Lower lobe of right lung (tissue), 2 donors: ENCODE measurements at places on chromosomes 4 and X. TPM values are rescaled to one million over a fixed set of nuclear protein-coding genes. Genes with fewer than 3 reads are reported as not detected.

GRCh38 chr4:52892880-52893279 is 30.8 kb downstream of the RASL11B start:
- no peak overlapping the region for H3K27ac ChIP-seq
- no peak overlapping the region for H3K4me3 ChIP-seq
- H3K27me3 ChIP-seq = no peaks in the 10 kb centered on the region
- no peaks in the 10 kb centered on the region for H3K36me3 ChIP-seq

DNA sequence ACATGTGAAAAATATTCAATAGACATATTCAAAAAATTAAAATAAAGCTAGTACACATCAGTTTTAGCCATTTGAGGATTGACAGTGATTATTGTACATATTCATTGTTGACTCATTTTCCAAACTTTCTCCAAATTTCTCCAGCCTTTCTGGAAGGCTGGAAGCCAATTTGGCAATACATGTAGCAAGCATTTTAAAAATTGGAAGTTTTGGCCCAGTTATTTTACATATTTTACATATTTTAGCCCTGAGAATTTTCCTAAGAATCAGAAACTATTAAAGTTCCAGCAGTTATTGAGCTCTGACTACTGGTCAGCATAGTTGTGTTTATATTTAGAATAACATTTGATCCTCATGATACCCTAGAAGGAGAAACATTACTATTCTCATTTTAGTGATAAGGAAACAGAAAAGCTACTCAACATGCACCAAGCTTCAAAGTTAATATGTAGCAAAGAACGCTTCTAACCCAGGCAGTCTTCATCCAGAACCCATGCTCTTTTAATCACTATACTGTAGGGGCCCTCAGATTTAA is 3.2 kb downstream of the CABS1 start:
- H3K27ac ChIP-seq = no peak overlapping the region
- H3K4me3 ChIP-seq = no peak overlapping the region
- no peaks in the 10 kb centered on the region for H3K4me1 ChIP-seq
- H3K36me3 ChIP-seq = no peaks in the 10 kb centered on the region
- DNase-seq = no peak
- H3K27me3 ChIP-seq = no peaks in the 10 kb centered on the region

DNA sequence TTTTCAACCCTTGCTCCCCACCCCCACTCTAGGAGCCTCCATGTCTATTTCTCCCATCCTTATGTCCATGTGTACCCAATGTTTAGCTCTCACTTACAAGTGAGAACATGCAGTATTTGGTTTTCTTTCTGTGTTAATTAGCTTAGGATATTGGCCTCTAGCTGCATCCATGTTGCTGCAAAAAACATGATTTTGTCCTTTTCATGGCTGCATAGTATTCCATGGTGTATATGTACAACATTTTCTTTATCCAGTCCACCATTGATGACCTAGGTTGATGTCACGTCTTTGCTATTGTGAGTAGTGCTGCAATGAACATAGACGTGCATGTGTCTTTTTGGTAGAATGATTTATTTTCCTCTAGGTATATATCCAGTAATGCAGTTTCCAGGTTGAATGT is 472.8 kb downstream of the ZNF674 start:
- no peak for DNase-seq
- H3K4me3 ChIP-seq = no peak overlapping the region
- no peak overlapping the region for H3K27ac ChIP-seq
- H3K36me3 ChIP-seq = no peaks in the 10 kb centered on the region
- H3K27me3 ChIP-seq = no peaks in the 10 kb centered on the region

DNA sequence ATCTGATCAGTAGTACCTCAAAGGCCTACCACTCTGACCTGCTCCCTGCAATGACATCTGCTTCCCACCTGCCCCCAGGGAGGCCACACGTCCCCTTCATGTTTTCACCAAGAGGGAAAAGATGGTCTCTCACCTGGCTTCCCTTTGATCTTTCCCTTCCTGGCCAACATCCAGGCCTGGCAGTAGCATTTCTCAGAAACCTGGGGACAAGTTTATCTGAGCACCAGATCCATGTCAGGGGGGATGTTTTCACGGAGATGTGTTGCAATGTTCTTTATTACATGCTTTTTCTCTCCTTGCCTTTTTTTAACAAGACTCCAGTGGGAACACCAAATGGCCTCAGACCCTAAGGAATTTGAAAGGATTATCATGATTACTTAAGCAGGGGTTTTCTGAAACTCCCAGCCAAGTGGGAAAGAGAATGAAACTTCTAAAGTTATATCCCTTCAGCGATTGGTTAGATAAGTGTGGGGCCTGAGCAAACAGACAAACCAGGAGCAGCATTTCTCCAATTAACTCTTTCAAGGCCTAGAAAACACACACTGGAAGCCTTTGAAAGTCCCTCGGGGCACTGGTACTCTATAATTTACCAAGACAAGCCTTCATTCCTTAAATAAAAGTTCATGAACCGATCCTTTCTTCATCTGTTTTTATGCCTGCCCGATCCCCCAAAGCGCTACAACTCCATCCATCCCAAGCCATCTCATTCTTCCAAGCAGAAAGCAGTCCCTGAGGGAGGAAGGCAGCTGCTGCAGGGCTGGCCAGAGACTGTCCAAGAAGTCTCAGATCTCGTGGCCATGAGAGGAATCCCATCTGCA is 94.1 kb downstream of the BCOR start:
- H3K4me1 ChIP-seq = no peaks in the 10 kb centered on the region
- no peak overlapping the region for H3K4me3 ChIP-seq
- no peaks in the 10 kb centered on the region for H3K27me3 ChIP-seq
- no peak overlapping the region for H3K27ac ChIP-seq
- no peaks in the 10 kb centered on the region for H3K36me3 ChIP-seq

GRCh38 chrX:150704030-150704613 is 10.9 kb downstream of the MTMR1 start:
- no peak for DNase-seq
- H3K27me3 ChIP-seq = no peaks in the 10 kb centered on the region
- H3K4me3 ChIP-seq = no peak overlapping the region
- H3K27ac ChIP-seq = no peak overlapping the region
- H3K4me1 ChIP-seq = no peaks in the 10 kb centered on the region

DNA sequence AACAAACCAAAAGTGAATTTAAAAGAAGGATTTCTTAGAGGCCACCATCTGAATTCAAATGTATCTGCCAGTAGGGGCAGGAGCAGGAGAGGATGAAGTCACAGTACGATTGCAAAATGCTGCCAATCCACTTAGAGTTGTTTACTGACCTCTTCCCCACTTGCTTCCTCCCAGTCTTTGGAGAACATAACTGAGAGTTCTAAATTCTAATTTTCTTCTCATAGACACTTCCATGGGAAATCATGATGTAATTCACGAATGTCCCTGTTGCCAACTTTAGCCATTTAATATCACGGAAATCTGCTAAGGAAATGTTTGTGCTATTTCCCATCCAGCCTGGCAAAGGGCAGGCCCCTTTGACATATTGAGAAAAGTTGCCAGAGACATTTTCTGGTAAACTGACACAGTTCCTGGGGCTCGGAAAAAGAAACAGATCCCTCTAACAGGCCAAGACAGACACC is 33.6 kb upstream of the NOCT start:
- no peak overlapping the region for H3K4me3 ChIP-seq
- H3K27me3 ChIP-seq = no peaks in the 10 kb centered on the region
- H3K36me3 ChIP-seq = no peaks in the 10 kb centered on the region

DNA sequence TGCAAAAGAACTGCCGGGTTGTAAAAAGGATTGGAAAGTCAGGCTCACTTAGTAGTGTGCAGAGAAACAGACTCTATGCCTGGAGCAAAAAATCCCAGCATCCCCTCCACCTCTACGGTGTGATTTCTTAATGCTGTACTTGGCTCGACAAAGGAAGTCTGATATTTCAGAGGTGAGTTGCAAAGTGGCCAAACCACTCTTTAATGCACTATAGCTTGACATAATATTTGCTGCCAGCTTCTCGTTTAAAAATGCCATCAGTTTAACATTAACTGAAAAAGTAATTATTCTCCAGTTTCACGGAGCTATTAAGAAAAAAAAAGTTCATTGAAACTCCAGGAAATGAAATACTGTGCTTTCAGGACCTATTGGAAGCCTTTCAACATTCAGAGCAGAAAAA is 448.3 kb upstream of the ZFP42 start:
- H3K4me1 ChIP-seq = peaks cover 3% of the 10 kb centered on the region
- no peaks in the 10 kb centered on the region for H3K36me3 ChIP-seq
- no peak for DNase-seq
- no peaks in the 10 kb centered on the region for H3K27me3 ChIP-seq
- H3K4me3 ChIP-seq = no peak overlapping the region

- DNase-seq = no peak
- H3K4me1 ChIP-seq = no peaks in the 10 kb centered on the region
- no peak overlapping the region for H3K27ac ChIP-seq
- no peaks in the 10 kb centered on the region for H3K36me3 ChIP-seq
- no peaks in the 10 kb centered on the region for H3K27me3 ChIP-seq
Measured at GRCh38 chrX:55815546-55815945, 98.0 kb downstream of the RRAGB start.

DNA sequence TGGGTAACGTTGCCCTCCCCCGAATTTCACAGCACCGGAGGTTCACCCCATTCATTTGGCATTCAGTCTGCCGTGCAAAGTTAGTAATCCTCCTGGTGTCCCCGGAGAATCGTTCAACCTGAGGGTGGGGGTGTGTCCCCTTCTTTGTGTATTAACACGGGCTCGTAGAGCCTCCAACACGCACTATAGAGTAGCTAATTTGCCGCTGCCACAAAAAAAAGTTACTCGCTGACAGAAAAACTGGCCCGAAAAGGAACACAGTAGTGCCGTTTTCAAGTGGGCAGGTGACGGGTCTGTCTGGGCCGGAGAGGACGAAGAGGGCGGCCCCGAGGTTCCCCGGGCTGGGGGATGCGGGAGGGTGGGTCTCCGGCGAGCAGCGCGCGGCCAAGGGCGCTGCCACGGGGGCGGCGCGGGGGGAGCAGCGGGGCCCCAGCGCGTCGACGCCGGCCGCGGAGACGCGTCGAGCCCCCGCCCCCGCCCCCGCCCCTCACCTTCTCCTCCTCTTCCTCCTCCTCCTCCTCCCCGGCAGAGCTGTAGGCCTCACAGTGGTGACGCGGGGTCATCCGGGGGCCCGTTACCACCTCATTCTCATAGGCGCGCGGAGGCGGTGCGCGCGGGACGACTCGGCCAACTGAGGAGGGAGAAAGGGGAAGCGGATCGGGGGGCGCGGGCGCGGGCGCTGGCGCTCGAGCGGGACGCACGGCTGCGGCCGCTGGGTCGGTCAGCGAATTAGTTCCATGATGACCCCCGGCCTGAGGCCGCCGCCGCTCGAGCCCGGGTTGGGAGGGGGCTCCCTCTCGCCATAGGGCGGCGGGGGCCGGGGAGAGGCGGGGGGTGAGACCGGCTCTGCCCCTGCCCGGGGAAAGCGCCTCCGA is 571 bp downstream of the CCNI start:
- H3K4me3 ChIP-seq = peak overlapping the region; percentile 70
- H3K4me1 ChIP-seq = peaks cover 36% of the 10 kb centered on the region
- DNase-seq = peak; percentile 90

DNA sequence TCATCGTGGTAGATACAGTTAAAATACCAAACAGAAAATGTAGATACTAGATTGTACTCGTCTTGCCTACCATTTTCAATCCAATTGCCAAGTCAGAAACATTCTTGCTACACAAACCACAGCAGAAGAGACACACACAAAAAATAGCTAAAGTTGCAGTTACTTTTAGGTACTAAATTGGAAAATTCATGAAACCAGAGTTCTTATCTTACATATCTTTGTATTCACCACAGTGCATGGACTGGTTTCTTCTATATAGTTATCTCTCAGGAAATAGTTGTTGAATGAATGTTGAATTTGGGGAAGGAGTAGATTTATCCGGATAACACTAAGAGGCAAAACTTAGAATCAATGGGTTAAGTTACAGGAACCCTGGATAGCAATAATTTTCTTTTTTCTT is 14.2 kb downstream of the COL4A5 start:
- no peak overlapping the region for H3K4me3 ChIP-seq
- no peaks in the 10 kb centered on the region for H3K4me1 ChIP-seq
- H3K27ac ChIP-seq = no peak overlapping the region
- H3K27me3 ChIP-seq = no peaks in the 10 kb centered on the region

- H3K4me3 ChIP-seq = no peak overlapping the region
- no peak for DNase-seq
- H3K36me3 ChIP-seq = no peaks in the 10 kb centered on the region
- H3K4me1 ChIP-seq = no peaks in the 10 kb centered on the region
Measured at GRCh38 chr4:163666332-163666873, 171.9 kb downstream of the TMA16 start.

- no peaks in the 10 kb centered on the region for H3K36me3 ChIP-seq
- no peak overlapping the region for H3K4me3 ChIP-seq
- no peaks in the 10 kb centered on the region for H3K4me1 ChIP-seq
Measured at GRCh38 chrX:43953218-43953617, 20.0 kb downstream of the NDP start.

GRCh38 chrX:115535844-115536243 is 25.1 kb upstream of the PLS3 start:
- H3K27ac ChIP-seq = no peak overlapping the region
- H3K4me3 ChIP-seq = no peak overlapping the region
- no peaks in the 10 kb centered on the region for H3K4me1 ChIP-seq
- no peaks in the 10 kb centered on the region for H3K27me3 ChIP-seq

- H3K27ac ChIP-seq = no peak overlapping the region
- H3K36me3 ChIP-seq = no peaks in the 10 kb centered on the region
- no peaks in the 10 kb centered on the region for H3K4me1 ChIP-seq
- DNase-seq = no peak
- H3K27me3 ChIP-seq = no peaks in the 10 kb centered on the region
- H3K4me3 ChIP-seq = no peak overlapping the region
Measured at GRCh38 chrX:105653891-105654290, 168.4 kb upstream of the NRK start.

DNA sequence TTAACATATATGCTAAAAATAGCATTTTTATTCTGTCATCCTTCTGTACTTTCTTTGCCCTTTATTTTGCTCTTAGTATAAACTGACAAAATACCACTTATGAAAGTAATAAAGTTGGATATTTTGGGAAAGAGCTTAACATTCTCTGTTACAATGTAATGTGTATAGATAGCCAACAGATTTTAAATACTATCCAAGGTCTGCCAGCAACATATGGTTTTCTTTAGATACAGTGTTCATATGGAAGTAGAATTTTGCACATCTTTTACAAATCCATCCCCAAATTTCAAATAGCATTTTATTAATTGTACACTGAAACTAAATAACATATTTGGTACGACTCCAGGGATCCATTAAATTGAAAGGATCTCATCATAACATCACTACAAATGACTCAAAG is 268.6 kb upstream of the PCDH18 start:
- no peaks in the 10 kb centered on the region for H3K36me3 ChIP-seq
- H3K27me3 ChIP-seq = no peaks in the 10 kb centered on the region
- no peak overlapping the region for H3K4me3 ChIP-seq
- H3K4me1 ChIP-seq = no peaks in the 10 kb centered on the region
- no peak overlapping the region for H3K27ac ChIP-seq

GRCh38 chr4:184805462-184806228 is 20.1 kb downstream of the ACSL1 start:
- peak; percentile 89 for DNase-seq
- H3K27me3 ChIP-seq = no peaks in the 10 kb centered on the region
- peaks cover 59% of the 10 kb centered on the region for H3K4me1 ChIP-seq
- peak overlapping the region; percentile 32 for H3K27ac ChIP-seq
- peak overlapping the region; percentile 44 for H3K4me3 ChIP-seq

SLITRK2 gene
- 0.15 TPM for total RNA-seq

PDZD4 gene
- 8.5 TPM for total RNA-seq

TMPRSS11D gene
- not detected for total RNA-seq

ITIH6 gene
- not detected for total RNA-seq

LNX1 gene
- 5.4 TPM for total RNA-seq

CXorf49 gene
- not detected for total RNA-seq

TENM3 gene
- total RNA-seq = 1.9 TPM

UNC5C gene
- total RNA-seq = 5.1 TPM

CXCL11 gene
- 0.62 TPM for total RNA-seq

ARHGAP4 gene
- 70.7 TPM for total RNA-seq

TIGD4 gene
- total RNA-seq = 1.0 TPM
